ENCODE measurements at places on chromosomes 16 and 17. TPM values are rescaled to one million over a fixed set of nuclear protein-coding genes. Genes with fewer than 3 reads are reported as not detected.

DNA sequence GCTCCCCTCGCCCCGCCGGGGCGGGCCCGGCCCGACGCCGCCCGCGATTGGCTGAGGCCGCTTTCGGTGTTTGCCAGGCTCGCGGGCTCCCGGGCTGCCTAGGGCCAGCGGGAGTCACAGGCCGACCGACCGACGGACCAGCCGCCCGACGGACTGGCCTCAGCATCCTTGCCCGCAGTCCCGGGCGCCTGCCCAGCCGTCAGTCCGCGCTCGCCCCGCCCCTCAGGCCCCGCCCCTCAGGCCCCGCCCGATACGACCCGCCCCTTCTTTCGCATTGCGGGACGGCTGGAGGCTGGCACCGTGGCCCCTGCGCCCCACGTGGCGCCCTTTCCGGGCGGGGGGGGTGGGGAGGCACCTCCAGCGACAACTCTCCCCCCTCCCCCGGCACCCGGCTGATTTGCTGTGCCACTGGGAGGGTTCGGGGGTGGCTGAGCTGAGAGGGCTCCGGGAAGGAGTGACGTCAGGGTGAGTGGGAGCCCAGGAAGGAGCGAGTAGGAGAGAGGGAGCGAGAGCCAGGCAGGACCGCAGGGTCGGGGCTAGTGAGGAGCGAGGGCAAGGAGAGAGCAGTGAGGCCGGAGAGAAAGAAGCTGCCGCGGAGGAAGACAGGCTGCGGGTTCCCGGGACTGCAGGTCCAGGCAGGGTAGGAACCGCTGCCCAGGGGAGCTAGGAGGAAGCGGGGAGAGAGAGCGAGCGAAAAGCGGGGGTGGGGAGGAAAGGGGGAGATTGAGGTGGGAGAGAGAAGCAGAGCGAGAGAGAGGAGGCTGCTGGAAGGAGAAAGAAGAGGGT, at the start of gene ASPHD1:
Gene ASPHD1, plus strand, starts transcription at position 387 of the 786 bp plus-strand sequence. CDS start 484 bp downstream, outside the sequence.
- peaks cover 14% of the 10 kb centered on the region for H3K27me3 ChIP-seq
- H3K4me1 ChIP-seq = peaks cover 13% of the 10 kb centered on the region
- H3K27ac ChIP-seq = no peak within 1 kb of the TSS
- no peaks in the 10 kb centered on the region for H3K36me3 ChIP-seq
- DNase-seq = peak; percentile 70

GRCh38 chr17:35786941-35787432, 8.5 kb downstream of the MMP28 start:
- H3K36me3 ChIP-seq = no peaks in the 10 kb centered on the region
- H3K4me1 ChIP-seq = no peaks in the 10 kb centered on the region
- H3K4me3 ChIP-seq = no peak overlapping the region
- DNase-seq = no peak

LCMT1 gene
- 38.9 TPM for total RNA-seq

FAM83G gene
- 1.8 TPM for total RNA-seq

- H3K4me3 ChIP-seq = no peak overlapping the region
- DNase-seq = peak; percentile 33
- H3K36me3 ChIP-seq = peaks cover 4% of the 10 kb centered on the region
- H3K27ac ChIP-seq = peak overlapping the region; percentile 66
- H3K4me1 ChIP-seq = peaks cover 95% of the 10 kb centered on the region
These were observed 9.3 kb downstream of the YWHAE start for GRCh38 chr17:1390432-1391367.

TLCD3B gene
- total RNA-seq = not detected

GRCh38 chr17:42388381-42389134, at the start of gene STAT3:
STAT3 (minus strand) TSS chr17:42388442; CDS start chr17:42348516, 39,926 bp downstream.
- H3K27ac ChIP-seq = peak within 1 kb of the TSS; percentile 99
- H3K36me3 ChIP-seq = no peaks in the 10 kb centered on the region
- H3K4me1 ChIP-seq = peaks cover 3% of the 10 kb centered on the region

ZG16 gene
- not detected for total RNA-seq

- H3K27ac ChIP-seq = no peak overlapping the region
- DNase-seq = no peak
- H3K36me3 ChIP-seq = no peaks in the 10 kb centered on the region
- peaks cover 3% of the 10 kb centered on the region for H3K27me3 ChIP-seq
- no peaks in the 10 kb centered on the region for H3K4me1 ChIP-seq
These were observed 409.6 kb downstream of the SOX9 start for GRCh38 chr17:72530454-72530853.

DNA sequence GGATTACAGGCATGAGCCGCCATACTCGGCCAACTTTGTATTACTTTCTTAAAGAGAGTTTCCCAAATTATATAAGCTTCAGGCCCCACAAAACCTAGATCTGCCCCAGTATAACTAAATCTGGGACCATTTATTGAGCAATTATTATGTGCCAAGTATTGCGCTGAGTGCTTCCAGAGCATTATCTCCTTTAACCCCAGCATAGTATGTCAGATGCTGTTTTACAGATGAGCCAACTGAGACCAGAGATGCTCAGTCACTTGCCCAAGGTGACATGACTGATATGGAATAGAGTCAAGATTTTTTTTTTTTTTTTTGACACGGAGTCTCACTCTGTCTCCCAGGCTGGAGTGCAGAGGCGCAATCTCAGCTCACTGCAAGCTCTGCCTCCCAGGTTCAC, 1.9 kb upstream of the ERBB2 start:
- peaks cover 32% of the 10 kb centered on the region for H3K4me1 ChIP-seq
- DNase-seq = no peak
- H3K36me3 ChIP-seq = no peaks in the 10 kb centered on the region
- H3K27me3 ChIP-seq = no peaks in the 10 kb centered on the region
- H3K4me3 ChIP-seq = no peak overlapping the region

- peaks cover 23% of the 10 kb centered on the region for H3K4me1 ChIP-seq
- peaks cover 75% of the 10 kb centered on the region for H3K36me3 ChIP-seq
- no peaks in the 10 kb centered on the region for H3K27me3 ChIP-seq
- H3K27ac ChIP-seq = peak overlapping the region; percentile 67
- no peak overlapping the region for H3K4me3 ChIP-seq
These were observed 16.2 kb upstream of the CTCF start for GRCh38 chr16:67546091-67546501.

- H3K36me3 ChIP-seq = peaks cover 24% of the 10 kb centered on the region
- no peaks in the 10 kb centered on the region for H3K27me3 ChIP-seq
- H3K27ac ChIP-seq = no peak overlapping the region
- H3K4me3 ChIP-seq = no peak overlapping the region
- no peak for DNase-seq
These were observed 25.4 kb upstream of the NFATC3 start for GRCh38 chr16:68059804-68060203.

DNA sequence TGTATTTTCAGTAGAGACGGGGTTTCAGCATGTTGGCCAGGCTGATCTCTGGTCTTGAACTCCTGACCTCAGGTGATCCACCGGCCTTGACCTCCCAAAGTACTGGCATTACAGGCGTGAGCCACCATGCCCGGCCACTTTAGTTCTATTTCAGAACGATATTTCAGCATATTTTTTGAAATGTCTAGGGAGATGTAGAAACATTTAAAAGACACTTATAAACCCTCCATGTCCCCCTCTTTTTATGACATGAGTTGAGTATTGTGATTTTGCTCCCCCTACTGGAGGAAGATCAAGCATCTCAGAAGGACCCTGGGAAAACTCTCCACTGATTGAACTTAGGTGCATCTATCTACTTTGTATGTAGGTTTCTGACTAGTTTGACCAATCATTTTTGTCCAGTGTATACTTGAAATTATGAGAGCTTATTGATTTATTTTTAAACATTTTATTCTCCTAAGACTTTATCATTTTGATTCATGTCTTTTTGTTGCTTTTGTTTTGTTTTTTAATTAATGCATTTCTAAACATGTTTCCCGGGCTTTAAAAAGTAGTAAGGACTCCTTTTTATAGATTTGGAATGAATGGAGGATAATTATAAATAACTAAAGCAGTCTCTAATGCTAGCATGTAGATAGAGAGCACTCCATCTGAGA, 105.1 kb downstream of the CHD9 start:
- H3K4me1 ChIP-seq = no peaks in the 10 kb centered on the region
- no peak for DNase-seq
- no peak overlapping the region for H3K27ac ChIP-seq
- H3K27me3 ChIP-seq = no peaks in the 10 kb centered on the region

CACNG5 gene
- total RNA-seq = not detected
